ENCODE measurements at places on chromosomes 1 and 21.

DNA sequence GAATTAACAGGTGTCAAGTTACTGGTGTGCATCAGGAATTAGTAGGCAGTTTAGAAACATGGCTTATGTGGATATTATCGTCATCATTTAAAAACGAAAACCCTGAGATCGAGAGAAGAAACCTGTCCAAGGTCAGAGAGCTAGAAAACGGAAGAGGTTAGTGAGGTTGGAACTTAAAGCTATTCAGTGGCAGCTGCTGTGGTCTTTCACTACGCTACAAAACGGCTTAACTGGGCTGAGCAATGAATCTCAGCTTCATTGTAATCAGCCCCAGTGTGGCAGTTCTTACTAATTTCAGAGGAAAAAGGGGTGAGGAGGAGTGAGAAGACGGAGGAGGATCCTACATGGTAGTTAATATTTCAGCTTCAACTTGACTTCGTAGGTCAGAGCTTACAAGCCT lies 77.9 kb downstream of the DAB1 start:
- DNase-seq, result no peak

- no peak for DNase-seq
These were observed 696 bp upstream of the GPATCH3 start for GRCh38 chr1:26900815-26901511.

DNA sequence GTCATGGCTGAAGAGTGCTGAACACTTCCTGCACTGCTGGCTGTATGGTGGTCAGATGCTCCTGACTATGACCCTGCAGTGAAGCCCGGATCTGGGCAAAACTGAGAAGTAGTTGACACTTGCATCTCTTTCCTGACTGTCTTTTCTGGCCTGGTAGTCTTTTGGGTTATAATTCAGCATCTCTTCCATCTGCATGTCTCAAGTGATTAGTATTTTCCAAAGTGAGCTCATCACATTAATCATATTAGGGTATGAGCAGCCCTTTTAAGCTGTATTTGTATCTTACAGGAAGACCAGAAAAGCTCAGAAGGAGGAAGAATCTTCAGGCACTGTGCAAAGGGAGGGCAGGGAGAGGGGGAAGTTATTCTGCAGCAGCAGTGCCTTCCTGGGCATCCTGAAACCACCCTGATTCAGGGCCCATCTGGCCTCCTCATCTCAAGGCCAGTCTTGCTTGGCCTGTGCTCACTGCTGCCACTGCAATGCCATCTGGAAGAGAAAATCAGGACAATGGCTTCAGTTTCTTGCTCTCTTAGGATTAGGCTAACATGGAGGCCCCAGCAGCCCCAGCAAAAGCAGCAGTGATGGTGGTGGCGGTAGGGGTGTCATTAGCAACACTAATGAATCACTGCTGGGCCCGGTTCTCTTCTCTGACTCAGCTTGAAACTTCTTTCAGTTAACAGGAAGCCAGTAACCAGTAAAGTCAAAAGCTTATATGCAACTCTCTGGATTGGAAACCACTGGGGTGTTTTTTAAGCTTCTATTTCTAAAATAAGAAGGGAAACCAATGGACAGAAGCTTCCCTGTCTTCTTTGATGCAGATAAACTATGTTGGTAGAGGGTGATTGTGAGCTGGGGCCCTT lies 63.3 kb upstream of the WDR26 start:
- DNase-seq, result peak; percentile 56

- DNase-seq, result no peak
These were observed 95.9 kb upstream of the RUNX1 start for GRCh38 chr21:35144978-35145377.

DNA sequence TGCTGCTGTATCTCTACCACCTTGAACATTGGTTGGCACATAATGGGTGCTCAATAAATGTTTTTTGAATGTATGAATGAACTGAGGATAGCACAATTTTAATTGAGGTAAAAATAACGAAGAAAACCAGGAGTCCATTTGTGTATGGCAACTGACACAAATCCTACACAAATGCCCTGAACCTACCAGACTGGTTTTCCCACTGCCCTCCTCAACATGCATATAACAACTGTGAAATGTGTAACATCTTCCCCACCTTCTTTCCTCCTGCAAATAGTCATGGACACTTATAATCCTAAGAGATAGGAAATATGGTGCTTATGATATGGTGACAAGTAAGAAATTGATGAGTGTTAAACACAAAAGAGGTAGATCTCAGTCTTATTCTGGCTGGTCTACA lies 9.9 kb upstream of the LMO4 start:
- DNase-seq, result no peak

DNA sequence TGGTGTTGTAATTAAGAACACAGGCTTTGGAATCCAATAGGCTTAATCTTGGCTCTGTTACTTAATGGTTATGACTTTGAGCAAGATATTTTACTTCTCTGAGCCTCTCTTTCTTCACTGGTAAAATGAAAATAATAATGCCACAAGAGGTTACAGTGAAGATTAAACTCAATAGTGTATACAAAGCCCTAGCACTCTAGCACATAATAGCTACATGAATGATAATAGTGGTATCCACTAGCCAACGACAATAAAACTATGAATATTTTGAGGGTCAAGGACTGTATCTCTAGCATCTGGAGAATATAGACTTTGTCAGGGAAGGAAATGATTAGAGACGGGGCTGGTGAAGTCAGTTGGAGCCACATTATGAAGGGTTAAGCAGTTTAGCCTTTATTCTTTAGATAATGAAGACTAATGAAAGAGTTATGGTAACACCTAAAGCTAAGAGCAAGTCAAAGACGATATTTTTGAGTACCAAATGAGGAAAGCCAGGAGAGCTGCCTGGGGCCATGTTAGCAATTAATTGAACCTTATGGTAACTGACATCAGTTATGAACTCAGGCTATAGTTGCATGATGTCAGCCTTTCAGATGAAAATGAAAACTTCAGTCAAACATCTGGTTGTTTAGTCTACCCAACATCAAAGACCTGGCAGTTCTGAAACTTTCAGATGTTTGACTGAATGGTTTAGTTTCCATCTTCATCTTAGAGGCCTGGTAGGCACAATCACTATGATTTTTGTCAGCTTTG lies 32.8 kb upstream of the RNF11 start:
- no peak for DNase-seq

DNA sequence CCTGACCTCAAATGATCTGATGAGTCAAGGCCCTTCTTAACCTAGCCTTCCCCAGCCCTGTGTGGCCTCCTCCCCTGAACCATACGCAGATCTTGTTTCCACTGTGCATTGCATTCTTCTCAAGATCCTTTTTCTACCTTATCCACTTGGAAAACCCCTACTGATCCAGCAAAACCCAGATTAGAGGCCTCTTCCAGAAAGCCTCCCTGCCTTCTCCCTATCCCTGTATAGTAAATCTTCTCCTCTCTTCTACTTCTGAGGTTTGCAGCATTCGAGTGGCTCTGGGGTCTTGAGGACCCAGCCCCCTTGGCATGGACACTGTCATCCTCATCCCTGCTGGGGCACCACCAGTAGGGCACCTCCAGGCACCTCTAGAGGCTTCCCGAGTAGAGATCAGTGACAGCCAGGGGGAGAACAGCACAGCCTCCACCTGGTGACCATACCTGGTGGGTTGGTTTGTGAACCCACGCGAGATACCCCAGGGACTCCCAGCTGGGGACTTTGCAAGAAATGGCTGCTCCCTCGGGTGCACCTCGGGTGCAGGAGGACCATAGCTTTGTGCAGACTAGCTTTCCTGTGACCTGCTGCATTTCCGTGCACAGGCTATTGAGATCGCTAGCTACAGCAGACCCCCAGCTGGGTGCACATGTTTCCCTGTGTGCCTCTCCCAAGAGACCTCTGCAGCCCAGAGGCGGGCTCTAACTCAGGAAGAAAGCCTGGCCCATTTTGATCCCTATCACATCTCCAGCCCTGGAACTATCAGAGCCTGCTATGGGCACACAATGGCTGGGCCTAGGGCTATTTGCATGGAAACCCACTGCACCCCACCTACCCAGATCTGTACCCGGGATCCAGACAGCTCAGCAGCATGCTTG lies 34.2 kb downstream of the MATN1 start:
- no peak for DNase-seq

DNA sequence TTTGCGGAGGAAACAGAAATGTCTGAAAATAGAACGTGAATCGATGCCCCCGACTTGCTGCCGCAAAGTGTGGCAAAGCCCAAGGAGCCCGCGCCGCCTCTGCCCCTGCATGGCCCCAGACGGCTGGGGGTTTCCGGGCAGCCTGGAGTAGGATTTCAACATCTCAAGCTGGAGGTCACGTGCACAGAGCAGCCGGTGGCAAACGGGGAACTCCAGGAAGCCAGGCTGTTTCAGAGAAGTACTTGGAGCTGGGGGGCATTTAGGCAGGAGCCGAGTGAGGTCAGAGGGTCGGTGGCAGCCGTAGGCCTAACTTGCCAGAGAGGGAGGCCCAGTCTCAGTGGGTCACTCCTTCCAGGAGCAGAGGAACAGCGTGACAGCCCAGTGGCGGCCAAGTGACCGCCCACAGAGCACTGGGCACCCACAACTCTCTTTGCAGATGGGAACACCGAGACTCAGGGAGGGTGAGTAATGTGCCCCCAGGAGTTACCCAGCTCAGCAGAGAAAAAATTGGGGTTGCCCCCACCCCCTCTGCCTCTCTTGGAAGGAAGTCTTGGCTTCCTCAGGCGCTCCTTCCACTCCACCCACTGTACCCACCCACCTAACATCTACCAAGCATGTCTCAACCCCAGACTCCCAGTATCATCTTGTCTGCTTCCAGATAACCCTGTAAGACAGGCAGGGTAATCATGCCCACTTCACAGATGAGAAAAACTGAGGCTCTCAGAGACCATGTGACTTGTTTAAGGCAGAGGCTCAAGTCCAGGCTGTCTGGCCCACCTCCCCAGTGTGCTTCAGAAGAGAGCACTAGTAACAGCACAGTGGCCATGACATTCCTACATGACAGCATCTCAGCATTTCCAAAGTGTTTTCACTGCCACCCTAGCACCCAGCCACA lies 179.4 kb downstream of the HIVEP3 start:
- peak; percentile 98 for DNase-seq

DNA sequence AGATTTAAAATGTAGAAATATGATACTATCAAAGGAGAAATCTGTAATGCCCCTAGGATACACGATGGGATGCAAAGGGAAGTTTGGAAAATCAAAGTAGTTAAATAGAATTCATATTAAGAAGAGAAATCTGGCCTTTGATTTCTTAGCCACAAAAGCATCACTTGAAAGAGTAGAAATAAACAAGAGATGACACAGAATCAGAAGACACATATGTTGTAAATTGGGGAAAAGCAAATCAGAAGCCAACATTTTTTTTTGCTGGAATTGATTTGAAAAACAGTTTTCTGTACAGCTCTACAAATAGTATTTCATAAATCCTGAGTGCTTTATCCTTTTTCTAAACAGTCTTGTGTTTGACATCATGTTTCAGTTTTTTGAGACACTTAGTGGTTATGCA lies 12.4 kb upstream of the TNFSF18 start:
- DNase-seq, result no peak

DNA sequence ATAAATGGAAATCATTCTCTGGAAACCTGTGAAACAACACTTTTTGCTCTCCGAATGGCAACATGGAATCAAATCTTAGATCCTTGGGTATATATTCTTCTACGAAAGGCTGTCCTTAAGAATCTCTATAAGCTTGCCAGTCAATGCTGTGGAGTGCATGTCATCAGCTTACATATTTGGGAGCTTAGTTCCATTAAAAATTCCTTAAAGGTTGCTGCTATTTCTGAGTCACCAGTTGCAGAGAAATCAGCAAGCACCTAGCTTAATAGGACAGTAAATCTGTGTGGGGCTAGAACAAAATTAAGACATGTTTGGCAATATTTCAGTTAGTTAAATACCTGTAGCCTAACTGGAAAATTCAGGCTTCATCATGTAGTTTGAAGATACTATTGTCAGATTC lies 45.7 kb downstream of the PTGFR start:
- no peak for DNase-seq

- peak; percentile 57 for DNase-seq
These were observed 24.2 kb upstream of the CR2 start for GRCh38 chr1:207429963-207430362.

GRCh38 chr1:19976317-19977003 lies 3.0 kb downstream of the PLA2G2A start:
- no peak for DNase-seq

- DNase-seq, result no peak
These were observed 4.4 kb downstream of the MAD2L2 start for GRCh38 chr1:11676386-11677103.

GRCh38 chr1:118963456-118964430 lies 24.4 kb downstream of the TBX15 start:
- no peak for DNase-seq

- DNase-seq, result no peak
These were observed 113.2 kb downstream of the LRRC53 start for GRCh38 chr1:74399249-74399648.

GRCh38 chr21:27693376-27693775 lies 726.5 kb upstream of the ADAMTS5 start:
- DNase-seq, result no peak

DNA sequence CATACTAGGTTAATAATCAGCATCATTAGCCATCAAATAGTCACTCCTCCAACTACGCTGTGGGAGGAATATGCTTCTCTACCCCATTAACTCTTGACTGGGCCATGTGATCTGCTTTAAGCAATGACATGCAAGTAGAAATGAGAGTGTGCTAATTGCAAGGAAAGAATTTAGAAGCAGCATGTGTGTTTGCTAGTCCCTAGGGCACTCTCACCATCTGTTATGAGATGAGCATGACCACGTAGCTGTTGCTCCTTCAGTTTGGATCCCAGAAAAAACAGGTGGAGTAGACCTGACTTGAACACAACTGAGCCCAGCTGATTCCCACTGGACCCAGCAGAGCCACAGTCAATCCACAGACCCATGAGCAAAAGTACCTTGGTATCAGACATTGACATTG lies 19.7 kb upstream of the RGS7 start:
- no peak for DNase-seq

- DNase-seq, result no peak
These were observed 132.8 kb downstream of the TNFSF18 start for GRCh38 chr1:172917972-172918371.

DNA sequence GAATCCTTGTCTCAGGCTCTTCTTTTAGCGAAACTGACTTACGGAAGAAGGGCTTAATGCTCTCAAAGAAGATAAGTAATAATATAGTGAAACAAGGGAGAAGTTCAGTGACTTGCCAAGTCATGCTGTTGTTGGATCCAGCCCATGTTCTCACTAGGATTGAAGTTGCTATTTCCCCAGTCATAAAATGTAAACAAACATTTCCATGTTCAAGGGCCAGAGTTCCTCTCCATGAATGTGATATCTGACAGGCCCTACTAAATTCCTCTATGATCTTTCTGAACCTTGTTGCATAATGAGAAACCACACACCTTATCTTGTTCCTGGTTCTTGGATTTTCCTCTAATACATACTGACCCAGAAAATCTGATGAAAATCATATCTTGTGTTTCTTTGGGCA lies 876.5 kb upstream of the B3GALT2 start:
- DNase-seq, result peak; percentile 17

All from common myeloid progenitor, CD34-positive (primary cell).